ENCODE measurements at places on chromosomes 1 and 21. TPM values are rescaled to one million over a fixed set of nuclear protein-coding genes. Genes with fewer than 3 reads are reported as not detected.

DNTTIP2 gene
- 36.3 TPM for total RNA-seq

OR2T29 gene
- total RNA-seq: not detected

SLC25A34 gene
- 1.1 TPM for total RNA-seq

CAMK1G gene
- total RNA-seq: not detected

CD1B gene
- total RNA-seq: not detected

CDK18 gene
- total RNA-seq: 0.33 TPM

NES gene
- total RNA-seq: 81.7 TPM

RAD54L gene
- total RNA-seq: 2.0 TPM

OR10J1 gene
- total RNA-seq: not detected

Measured in vein endothelial cell (primary cell).